Stimulated activated CD4-positive, alpha-beta T cell treated with anti-CD3 and anti-CD28 coated beads, Interleukin-4, amount 100 ng/mL, for 48 hours (primary cell): ENCODE measurements at places on chromosomes 2 and 18.

DNA sequence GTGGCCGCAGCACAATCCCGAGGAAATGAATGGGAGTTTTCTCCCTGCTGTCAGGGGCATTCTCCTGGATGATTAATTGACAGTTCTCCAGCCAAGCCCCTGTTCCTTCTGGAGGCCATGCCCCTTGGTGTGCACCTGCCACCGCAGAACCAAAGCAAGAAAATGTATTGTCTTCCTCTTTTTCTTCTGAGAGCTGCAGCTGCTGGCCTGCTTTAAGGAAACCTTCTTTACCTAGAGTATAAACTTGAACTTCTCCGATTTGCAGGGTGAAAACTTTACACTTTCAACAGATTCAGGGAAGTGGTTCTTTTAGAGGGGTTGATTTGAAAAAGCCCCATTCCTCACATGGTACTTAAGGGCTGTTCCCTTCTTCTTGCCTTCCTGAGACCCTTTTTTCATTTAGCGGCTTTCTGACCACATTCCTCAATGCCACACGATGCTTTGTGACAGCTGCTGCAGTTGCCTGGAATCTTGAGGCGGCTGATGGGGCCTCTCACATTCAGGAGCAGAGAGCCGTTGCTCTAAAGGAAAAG, 402.8 kb downstream of the TXNL1 start:
- no peak for DNase-seq

DNA sequence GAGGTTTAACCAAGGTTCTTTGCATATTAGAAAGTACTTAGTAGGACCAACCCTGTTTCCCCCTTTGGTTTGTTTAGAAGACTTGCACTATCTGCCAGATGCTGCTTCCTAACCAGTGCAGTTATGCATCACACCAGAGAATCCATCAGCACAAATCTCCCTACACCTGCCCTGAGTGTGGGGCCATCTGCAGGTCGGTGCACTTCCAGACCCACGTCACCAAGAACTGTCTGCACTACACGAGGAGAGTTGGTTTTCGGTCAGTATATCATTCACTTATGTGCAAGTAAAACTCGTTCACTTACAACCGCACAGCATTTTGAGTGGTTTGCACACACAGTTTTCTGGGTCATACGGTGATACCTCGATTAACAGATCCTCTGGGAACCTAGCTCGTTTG, 69.7 kb downstream of the ZNF532 start:
- DNase-seq, result no peak

DNA sequence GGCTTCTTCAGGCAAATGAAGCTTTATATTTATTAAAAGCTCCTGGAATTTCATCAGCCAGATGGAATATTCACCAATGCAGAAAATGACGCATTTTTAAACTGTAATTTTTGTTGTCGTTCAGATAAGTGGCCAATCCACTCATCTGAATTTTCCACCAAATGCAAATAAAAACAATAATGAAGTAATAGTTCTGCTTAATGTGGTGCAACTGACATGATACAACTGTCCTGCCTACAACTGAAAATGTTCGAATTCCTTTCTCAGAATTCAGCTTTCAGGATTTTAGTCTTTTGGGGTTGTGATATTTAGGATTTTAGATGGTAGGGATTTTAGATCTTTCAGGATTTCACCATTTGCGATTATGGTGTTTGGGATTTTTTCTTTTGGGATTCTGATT, 27.1 kb upstream of the PUM2 start:
- no peak for DNase-seq

DNA sequence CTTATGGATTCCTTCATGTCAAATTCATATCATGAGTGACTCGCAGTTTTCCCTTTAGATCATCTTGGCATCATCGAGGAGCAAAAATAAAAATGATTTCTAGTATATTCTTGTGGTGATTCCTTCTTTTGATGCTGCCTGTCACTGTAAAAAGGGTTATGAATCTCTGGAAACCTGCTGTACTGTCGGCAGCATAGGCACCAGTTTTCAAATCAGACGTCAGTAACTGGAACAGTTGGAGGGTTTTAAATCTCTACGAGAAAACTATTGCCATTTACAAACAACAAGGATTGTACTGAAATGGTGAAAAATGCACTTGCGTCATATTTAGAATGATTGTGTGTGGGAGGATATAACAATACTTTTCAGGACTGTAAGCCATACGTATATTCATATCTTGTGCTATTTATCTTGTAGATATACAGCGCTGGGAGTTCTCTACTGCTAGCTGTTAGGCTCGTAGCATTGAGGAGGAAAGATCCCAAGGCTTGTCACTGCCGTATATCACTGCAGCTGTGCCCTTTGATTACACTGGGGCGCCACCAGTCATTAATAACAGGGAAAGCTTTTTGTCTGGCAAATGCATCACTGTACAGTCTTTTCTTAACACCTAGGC, 320.7 kb downstream of the MTX2 start:
- no peak for DNase-seq

DNA sequence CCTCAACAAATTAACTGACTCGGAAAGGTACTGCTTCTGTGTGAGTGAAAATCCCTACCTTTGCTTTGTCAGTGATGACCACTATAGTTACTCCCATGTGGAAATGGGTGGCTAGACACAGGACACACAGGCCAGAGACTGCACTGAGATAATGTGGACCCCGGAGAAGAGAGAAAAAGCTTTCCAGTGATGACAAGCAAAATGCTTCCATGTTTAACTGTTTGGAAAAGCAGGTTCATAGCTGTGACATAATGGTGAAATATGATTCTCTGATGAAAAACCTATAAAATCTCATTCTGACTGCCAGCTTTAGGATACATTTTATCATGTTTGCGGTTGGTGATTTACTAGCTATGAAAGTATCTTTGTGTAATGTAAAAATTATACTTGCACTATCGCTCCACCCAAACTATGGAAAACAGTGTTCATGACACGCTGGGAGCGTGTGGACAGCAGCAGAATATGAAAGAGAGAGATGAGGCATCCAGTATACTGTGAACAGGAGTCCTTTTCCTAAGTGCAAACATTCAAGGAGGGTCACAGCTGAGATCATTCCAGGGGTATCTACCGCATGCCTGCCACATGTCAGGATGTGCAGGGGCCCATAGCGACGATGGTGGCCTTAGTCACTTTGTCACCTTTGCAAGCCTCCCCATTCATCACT, 782.7 kb upstream of the SOX11 start:
- DNase-seq, result no peak

DNA sequence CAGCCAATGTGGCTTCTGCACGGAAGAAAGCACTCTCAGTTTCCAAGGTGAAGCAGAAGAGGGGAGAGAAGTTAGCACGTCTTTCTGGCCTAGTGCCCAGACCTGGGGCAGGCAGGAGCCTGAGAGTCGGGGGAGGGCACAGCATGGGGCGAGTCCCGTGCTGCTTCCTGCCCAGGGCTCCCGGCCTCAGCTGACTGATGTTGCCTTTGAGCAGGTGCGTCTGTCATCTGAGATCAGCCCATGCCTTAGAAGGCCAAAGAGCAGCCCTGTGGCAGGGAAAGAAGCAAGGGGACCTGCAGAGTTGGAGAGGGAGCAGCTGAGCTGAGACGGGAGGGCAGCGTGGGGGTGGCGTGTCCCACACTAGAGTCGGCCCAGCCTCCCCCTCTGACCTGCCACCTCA, 3.3 kb downstream of the KCNIP3 start:
- DNase-seq, result no peak

GRCh38 chr18:68041327-68041726, 524.8 kb upstream of the DSEL start:
- no peak for DNase-seq

DNA sequence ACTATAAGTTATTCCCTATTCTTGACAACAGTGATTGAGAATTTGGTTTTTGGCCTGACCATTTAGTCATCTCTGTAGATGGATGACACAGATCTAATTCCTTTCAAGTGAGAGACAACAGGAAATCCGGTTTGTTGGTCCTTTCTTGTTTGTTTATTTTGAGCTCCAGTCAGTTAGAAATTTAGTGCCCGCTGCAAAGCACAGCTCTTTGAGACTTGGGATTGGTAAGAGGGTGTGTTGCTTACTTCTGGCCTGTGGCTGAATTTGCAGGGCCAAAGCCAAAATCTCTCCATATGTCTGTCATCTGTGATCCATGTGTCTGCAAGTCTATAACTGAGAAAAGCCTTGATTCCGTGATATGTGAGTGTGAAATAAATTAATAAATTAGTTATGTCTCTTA, 74.3 kb downstream of the BIN1 start:
- no peak for DNase-seq

DNA sequence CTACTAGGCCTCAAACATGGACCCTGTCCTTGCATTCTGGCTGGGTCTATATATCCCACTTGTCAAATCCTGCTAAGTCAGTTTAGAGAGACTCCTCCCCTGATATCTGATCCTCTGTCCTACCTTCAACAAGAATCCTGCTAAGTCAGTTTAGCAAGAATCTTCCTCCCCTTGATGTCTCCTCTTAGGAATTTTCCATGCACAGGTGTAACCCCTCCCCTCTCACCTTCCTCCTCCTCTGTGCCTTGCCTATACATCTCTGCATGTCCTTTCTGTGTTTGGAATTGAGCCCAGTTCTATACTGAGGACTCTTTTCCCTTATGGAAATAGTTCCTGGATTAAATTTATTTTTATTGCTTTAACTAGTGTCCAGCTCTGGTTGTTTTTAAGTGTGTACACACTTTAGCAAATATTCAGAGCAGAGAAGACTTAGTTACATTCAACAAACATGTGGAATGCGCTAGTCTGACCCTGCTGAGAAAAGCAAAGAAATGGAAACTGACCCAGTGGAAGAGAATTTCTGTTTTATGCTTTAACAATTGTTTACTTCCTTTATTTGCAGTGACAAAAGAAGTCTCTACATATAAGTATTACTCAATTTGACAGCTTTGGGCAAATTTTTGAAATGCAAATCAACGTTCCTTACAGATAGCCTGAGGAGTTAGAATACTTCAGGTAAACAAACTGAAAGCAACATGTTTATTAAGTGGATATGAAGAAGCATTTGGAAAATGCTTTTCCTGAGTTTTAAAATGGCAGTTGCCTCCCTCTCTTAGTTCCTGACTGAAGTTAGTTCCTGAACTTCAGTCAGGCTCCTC, 80.6 kb downstream of the RIT2 start:
- DNase-seq, result no peak

- DNase-seq, result no peak
Measured at GRCh38 chr2:222304737-222305515, 6.1 kb upstream of the PAX3 start.

DNA sequence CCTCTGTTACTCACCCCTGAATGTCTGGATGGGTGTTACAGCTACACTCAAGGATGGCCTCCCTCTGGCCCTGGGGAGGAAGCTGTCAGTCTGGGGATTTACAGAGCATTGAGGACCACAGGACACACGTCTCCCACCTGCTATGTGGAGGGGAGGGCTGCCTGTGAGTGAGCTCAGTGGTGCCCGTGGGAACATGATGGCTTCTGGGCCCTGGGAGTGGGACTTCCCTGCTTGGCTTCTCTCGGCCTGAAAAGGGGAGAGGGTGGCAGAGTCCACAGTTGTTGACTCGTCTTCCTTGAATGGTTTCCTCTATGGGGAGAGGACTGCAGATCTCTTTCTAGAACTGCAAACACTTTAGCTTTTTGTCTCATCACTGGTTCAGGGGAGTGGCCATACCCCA, 79.1 kb downstream of the SH3BP4 start:
- no peak for DNase-seq

DNA sequence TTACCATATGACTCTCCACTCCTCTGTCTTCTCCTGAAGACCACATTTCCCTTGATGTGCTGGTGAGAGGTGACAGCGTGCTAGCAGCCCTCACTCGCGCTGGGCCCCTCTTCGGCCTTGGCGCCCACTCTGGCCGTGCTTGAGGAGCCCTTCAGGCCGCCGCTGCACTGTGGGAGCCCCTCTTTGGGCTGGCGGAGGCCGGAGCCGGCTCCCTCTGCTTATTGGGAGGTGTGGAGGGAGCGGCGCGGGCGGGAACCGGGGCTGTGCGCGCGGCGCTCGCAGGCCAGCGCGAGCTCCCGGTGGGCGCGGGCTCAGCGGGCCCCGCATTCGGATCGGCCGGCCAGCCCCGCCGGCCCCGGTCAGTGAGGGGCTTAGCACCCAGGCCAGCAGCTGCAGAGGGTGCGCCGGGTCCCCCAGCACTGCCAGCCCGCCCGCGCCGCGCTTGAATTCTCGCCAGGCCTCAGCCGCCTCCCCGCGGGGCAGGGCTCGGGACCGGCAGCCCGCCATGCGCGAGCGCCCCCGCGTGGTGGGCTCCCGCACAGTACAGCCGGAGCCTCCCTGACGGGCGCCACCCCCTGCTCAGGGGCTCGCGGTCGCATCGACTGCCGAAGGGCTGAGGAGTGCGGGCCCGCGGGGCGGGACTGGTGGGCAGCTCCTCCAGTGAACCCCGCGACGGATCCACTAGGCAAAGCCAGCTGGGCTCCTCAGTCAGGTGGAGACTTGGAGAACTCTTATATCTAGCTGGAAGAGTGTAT, 246.6 kb upstream of the REG3G start:
- no peak for DNase-seq

DNA sequence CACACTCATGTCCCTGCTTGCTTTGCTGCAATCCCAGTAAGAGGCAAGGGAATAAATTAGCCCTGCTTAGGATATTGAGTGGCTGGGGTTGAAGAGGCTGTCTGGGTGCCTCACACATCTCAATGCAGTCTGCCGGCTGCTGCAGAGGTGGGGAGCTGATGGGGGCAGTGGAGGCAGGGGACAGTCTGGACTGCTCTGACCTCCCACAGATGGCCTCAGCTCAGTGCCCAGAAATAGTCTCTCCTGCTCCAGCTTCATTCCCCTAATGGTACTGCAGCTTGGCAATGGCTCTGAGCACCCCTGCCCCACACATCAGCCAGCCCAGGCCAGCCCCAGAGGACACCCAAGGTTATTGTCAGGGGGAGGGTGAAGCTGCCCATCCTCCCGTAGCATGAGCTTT, 21.5 kb upstream of the TNS1 start:
- no peak for DNase-seq

DNA sequence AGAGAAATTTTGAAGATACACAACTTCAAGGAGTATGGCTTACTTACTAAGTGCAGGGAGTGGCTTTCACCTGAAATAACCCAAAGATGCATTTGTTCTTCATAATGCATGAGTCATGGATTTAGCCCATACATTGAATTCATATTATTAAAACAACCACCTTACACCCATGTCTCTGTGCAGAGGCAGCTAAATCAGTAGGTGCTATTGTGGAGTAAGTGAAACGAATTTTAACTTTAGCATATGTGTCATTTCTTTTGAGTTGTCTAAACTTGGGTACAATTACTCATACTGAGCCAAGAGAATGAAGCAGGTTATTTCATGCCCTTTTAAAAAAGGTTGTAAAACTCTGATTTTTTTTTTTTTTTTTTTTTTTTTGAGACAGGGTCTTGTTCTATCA, 11.0 kb upstream of the ANKRD29 start:
- DNase-seq, result no peak

DNA sequence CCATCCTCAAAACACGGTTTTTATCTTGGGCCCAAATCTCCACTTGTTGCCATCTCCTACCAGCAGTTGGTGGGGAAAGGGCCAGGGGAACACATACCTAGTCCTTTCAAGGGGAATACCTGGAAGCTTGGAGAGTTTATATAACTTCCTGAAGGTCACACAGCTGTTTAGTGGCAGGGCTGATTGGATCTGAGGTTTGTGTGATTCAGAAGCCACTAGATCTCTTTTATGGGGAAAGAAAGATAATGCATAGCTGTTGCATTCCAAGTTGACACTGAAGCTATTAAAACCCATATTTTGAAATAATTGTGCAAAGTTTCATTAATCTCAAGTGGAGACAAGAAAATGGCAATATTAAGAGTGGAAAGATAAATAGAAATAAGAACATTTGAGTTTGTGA, 134.2 kb downstream of the PLCL1 start:
- DNase-seq, result no peak
